H4 (cell line): ENCODE measurements at places on chromosomes 11 and 22. TPM values are rescaled to one million over a fixed set of nuclear protein-coding genes. Genes with fewer than 3 reads are reported as not detected.

TMEM184B gene
- total RNA-seq: 46.6 and 62.1 TPM in 2 replicates

DNA sequence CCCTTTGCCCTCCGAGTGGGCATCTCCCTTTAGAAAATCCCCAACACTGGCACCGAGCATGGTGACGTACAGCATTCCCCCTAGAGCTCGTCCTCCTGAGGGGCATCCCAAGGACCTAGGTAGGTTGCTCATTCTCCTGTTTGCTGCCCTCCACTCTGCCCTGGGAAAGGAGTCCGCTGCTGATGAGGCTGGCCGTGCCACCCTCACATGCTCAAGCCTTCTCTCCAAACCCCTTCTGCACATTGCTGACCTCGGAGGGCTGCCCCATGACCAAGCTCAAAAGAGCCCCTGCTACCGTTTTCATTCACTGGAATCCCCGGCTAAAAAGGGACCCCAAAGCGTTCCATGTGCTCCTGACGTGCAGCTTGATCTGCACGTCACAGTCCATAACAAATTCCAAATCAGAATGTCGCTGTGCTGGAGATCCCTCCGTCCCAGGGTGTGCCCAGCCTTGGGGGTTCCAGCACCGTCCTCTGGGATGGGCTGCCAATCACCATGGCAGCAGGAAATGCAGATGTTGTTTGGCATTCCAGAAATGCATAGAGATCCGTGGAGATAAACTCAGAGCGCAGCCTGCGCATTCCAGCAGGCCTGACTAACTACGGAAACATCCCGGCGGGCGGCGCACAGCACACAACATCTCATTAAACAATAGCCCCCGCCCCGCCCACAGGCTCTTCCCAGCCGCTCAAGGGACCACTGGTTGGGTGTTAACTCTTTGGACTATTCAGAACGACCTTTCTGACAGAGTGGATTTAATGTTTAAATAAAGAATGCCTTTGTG lies 26.3 kb upstream of the GNB1L start:
- peak; percentile 70 for DNase-seq

- no peak for DNase-seq
Measured at GRCh38 chr22:44266796-44267760, 45.7 kb downstream of the SHISAL1 start.

DNA sequence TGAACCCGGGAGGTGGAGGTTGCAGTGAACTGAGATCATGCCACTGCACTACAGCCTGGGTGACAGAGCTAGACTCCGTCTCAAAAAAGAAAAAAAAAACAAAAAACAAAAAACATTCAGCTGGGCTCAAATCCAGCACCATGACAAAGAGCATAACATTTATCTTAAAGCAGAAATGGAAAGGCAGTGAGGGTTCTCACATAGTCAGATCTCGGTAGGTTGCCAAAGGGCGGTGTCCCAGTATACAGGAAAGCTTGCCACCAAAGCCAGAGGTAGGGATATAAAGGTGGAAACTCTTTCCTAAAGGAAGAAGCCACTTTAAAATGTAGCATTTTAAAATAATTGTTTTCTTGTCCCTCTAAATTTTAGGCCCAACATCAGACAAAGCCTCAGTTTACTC lies 22.4 kb upstream of the CAPRIN1 start:
- no peak for DNase-seq

DNA sequence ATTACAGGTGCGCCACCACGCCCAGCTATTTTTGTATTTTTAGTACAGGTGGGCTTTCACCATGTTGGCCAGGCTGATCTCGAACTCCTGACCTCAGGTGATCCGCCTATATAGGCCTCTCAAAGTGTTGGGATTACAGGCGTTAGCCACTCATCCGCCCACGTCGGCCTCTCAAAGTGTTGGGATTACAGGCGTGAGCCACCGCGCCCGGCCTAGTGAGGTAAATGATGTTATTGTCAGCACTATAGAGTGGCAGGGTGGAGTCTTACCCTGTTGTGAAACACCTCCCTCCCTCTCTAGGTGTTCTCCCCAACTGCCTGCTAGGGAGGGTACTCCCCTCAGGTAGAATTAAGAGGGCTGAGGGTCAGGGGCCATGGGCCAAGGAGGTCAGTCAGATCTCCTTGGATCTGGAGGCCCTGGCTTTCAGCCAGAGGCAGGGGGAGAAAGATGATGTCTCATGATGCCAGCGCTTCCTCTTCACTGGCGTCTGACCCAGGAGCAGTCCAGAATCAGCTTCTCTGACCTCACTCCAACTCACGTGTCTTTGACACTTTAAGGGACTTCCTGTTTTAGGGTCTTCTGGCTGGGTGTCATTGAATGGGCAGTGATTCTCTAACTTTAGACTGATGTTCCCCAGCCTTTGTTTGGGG lies 2.0 kb downstream of the GGA1 start:
- no peak for DNase-seq

DNA sequence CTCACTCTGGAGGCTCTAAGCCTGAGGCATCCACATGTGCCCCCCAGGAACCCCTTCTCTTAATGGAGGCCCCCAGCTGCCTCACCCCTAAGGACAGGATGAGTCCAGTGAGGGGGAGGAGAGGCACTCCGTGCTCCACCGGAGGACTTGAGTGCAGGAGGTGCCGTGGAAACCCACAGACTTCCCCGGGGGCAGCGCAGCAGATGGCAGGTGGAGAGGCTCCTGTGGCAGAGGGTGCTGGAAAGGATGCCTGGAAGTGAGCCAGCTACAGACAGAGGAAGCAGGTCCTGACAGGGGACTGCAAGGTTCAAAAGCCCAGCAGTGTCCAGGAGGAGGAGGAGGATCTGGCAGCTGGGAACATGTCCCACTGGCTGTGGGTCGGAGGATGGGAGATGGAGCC lies 1384.0 kb downstream of the TBC1D22A start:
- no peak for DNase-seq

DNA sequence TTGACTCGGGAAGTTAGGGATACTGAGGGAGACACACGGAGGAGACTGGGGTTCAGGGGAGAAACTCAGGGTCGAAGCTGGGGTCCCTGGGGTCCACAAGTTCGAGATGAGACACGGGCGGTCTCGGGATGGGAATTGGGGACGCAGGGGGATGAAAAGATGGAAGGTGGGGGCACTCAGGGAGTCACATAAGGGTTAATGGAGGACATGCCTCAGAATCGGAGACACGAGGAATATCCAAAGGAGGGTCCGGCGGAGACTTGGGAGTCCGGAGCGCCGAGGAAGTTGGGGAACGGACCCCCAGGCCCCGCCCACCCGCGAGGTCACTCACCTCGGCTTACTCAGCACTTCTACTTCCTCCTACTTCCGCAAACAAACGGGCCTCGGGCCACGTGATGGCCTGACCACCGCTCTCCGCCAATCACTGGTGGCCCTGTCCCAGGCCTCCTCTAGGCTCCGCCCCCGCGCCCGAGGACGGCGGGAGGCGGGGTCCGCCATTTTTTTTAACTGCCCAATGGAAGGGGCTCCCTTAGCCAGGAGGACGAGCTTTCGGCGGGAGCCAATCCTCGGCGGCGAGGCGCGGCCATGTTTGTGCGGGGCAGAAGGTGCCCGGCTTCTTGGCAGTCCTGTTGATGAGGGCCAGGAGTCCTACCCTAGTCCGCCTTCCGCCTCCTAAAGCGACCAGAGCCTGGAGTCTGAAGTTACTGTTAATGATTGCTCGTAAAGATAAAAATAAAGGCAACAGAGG lies at the start of gene PLA2G6:
Gene PLA2G6, minus strand, starts transcription at position 378 of the 748 bp plus-strand sequence. CDS start 12,404 bp downstream, outside the sequence.
- peak; percentile 98 for DNase-seq

GRCh38 chr11:130778705-130779104 lies 137.6 kb downstream of the SNX19 start:
- DNase-seq: no peak

- DNase-seq: no peak
Measured at GRCh38 chr11:2878782-2879181, 6.8 kb downstream of the CDKN1C start.

- DNase-seq: no peak
Measured at GRCh38 chr11:33610903-33611302, 89.7 kb downstream of the C11orf91 start.

- no peak for DNase-seq
Measured at GRCh38 chr11:83070731-83071566, 748 bp downstream of the RAB30 start.

GRCh38 chr22:33969045-33969444 lies 48.8 kb upstream of the LARGE1 start:
- DNase-seq: peak; percentile 36

- DNase-seq: no peak
Measured at GRCh38 chr11:120168960-120169681, 31.2 kb upstream of the TRIM29 start.

GRCh38 chr22:26608129-26608528 lies 9.7 kb downstream of the CRYBB1 start:
- DNase-seq: no peak

SLC1A2 gene
- 0.84 and 1.7 TPM in 2 replicates for total RNA-seq
